ENCODE measurements at places on chromosomes 7 and 10.

GRCh38 chr10:71265201-71265575 lies 52.8 kb downstream of the UNC5B start:
- DNase-seq: no peak

DNA sequence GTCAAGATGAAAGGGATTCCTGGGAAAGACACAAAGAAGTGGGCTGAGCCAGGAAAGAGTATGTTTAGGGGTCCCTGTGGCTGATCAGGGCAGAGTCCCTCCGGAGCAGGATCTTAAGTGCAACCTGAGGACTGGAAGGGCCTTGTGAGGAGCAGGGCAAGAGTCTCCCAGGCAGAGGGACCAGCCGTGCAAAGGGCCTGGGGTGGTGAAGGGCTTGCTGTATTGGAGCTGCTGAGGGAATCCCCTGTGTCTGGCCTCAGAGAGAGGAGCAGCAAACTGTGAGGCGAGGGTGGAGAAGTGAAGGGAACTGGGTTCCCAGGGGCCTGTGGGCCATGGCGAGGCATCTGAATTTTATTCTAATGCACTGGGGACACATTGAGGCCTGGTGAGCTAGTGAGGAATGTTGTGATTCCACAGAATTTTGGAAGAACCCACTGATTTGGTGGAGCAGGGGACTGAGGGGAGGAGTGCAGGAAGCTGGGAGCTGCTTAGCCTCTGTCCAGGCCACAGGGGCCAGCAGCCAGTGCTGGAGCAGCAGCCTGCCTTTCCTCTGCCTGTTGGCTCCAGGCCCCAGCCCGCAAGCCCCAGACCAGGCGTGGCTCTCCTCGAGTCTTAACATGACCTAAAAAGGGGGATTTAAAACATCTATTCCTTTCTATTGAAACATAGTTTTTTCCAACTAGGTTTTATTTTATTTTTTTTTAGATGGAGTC lies 138.4 kb upstream of the IGFBP3 start:
- no peak for DNase-seq

GRCh38 chr10:107011105-107011504 lies 153.4 kb downstream of the SORCS1 start:
- DNase-seq: no peak

DNA sequence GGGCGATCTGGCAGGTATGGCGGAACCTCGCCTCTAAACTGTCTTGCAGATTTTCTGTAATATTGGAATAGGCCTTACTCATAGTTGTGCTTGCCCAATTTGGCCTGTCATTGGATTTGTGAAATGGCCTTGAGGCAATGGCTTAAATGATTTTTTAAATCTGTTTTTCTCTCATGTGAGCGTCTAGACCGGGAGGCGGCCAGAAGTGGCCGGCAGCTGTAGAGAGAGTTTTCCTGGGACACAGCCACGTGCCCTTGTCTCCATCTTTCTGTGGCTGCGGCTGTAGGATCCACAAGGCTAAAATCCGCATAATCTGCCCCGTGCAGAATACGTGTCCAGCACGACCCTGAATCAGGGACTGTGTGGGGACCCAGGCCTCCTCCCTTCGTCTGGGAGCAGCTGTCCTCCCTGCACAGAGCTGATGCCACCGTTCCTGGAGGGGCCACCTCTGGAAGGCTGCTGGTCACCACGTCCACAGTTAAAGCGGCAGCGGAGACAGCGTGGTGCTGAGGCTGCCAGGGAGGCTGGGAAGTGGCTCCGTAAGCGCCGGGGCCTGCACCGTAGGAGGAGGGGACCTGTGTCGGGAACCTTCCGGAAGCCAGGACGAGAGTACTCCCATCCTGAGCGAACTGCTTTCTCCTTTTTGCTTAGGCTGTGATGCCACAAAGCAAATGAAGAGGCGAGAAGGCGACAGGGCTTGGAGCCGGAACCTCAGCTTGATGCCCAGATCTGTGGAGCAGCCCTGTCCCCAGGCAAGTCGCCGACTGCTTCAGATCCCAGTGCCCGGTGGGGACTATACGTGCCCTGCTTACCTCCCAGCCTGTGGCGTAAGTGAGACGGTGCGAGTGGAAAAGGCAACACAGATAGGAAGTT lies 99.8 kb downstream of the DYNC2I1 start:
- DNase-seq: no peak

- DNase-seq: no peak
Observed at GRCh38 chr10:132328106-132328505, 3.9 kb upstream of the LRRC27 start.

GRCh38 chr10:115028419-115028818 lies 64.7 kb upstream of the ATRNL1 start:
- DNase-seq: no peak

DNA sequence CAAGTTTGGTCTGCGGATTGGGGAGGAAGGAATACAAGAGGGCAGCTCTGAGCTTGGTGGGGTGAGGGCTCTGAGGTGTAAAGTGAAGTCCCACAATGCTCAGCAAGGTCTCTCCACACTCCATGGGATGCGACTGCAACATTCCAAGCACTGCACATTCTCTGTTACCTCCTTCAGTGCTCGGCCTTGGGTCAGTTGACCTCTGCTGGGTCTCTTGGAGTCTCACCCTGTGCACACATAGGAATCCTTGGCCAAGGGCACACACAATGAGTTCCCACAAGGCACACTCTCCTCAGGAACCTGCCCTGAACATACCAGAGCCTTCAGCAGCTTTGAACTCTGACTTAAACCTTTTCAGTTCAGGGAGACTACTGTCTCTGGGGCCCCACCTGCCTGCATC lies 2.4 kb upstream of the WDFY4 start:
- DNase-seq: no peak

- DNase-seq: no peak
Observed at GRCh38 chr10:61411706-61412105, 41.5 kb downstream of the TMEM26 start.

- no peak for DNase-seq
Observed at GRCh38 chr7:115516341-115516740, 514.2 kb downstream of the TFEC start.

GRCh38 chr7:498678-499641 lies 20.7 kb downstream of the PDGFA start:
- DNase-seq: no peak

GRCh38 chr7:135263321-135263970 lies 29.8 kb downstream of the STRA8 start:
- no peak for DNase-seq
